A549 treated with GW870086 at 1 μM for 4 hours (cell line): ENCODE measurements at places on chromosomes 1 and 21. TPM values are rescaled to one million over a fixed set of nuclear protein-coding genes. Genes with fewer than 3 reads are reported as not detected.

The ATF3 gene
- 31.5 to 44.1 TPM (median 34.1 TPM) in 5 replicates for total RNA-seq

The CHIA gene
- total RNA-seq = not detected in 5 replicates

The TLCD4 gene
- 6.5 to 11.0 TPM (median 10.6 TPM) in 5 replicates for total RNA-seq

The CRB1 gene
- total RNA-seq = not detected in 5 replicates

The PRMT6 gene
- not detected in 5 replicates for total RNA-seq

The ZMYND12 gene
- 0.37 to 0.49 TPM (median 0.40 TPM) in 4 of 5 replicates, not detected in the other for total RNA-seq
